ENCODE measurements at places on chromosomes 4 and X. TPM values are rescaled to one million over a fixed set of nuclear protein-coding genes. Genes with fewer than 3 reads are reported as not detected.

Gene TLR6
- total RNA-seq, result 5.0 TPM

Gene FRMPD4
- total RNA-seq, result 0.37 TPM

Gene CLCN3
- 29.9 TPM for total RNA-seq

Gene IL2RG
- total RNA-seq, result 12.7 TPM

Gene GPR34
- 24.7 TPM for total RNA-seq

Gene PF4V1
- not detected for total RNA-seq

Gene FGB
- not detected for total RNA-seq

Gene MAOA
- total RNA-seq, result 250 TPM

DNA sequence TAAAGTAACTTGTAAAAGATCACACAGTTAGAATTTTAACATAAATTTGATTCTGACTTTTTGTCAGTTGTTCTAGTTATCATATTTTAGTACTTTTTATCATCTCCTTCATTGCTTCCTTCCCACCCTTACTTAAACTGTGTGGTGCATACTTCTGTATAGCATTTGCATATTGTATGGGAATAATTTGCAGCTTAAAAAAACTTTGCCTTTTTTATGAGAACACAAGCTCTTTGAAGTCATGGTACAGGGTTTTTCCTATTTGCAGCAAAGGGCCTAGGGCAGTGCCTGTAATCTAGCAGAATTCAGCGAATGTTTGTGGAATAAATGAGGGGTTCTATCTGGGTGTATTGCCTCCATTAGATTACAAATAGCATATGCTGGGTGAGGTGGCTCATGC lies 41.6 kb downstream of the SYNPO2 start:
- no peak for DNase-seq

GRCh38 chrX:140091125-140091886 lies 126.0 kb upstream of the CXorf66 start:
- no peak for DNase-seq

DNA sequence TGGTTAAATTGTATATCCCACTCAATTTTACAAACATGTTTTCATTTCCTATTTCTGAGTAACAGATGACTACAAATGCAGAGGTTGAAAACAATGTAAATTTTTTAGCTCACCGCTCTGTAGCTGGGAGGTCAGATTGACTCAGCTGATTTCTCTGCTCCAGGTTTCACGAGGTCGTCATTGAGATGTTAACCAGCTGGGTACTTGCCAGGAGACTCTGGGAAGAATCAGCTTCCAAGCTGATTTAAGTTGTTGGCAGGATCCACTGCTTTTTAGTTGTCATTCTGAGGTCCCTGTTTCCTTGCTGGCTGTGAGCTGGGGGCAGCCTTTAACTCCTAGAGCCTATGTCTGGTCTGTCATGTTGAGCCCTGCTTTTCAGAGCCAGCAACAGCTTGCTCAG lies 864.3 kb upstream of the AGA start:
- no peak for DNase-seq

- DNase-seq, result no peak
Observed at GRCh38 chrX:12241026-12241425, 102.8 kb downstream of the FRMPD4 start.

GRCh38 chr4:158858410-158859199 lies 89.8 kb downstream of the FNIP2 start:
- no peak for DNase-seq

DNA sequence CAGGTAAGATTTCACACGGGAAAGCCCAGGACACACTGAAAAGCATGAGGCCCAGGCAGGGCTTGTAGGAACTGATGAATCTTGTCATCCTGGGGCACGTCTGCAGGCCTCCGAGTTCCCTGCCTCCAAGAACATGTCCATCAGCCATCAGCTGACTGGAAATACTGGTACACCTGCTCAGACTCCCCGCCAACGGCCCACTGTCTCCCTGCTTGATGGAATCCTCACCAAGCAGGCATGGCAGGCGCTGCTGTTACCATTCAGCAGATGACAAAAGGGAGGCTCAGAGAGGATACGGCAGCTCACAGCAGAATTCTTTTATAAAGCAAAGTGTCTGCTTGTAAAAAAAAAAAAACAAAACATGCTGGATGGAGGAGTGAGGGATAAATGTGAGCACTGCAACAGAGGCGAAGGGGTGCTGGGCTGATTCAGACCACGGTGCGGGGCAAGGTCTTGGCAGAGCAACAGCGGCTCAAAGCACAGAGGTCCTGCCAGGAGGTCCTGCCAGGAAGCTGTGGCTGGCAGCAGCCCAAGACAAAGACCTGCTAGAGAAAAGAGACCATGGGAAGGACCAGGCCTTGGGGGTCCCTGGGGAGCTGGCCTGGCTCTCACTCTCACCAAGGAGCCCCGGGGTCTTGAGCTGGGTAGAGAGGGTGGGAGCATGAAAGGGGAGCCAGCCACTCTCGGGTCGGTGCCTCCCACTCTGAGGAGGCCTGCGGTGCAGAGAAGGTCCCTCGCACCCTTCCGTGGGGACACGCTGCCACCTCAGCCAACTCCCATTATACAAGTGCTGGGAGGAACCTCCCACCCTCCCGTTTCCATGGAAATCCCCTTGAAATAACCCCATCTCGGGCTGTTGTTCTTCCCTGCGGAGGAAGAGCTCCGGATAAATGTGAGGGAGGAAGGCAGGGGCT lies 25.6 kb downstream of the PPP2R2C start:
- no peak for DNase-seq

GRCh38 chr4:131974730-131975129 lies 1174.4 kb upstream of the PCDH10 start:
- no peak for DNase-seq

DNA sequence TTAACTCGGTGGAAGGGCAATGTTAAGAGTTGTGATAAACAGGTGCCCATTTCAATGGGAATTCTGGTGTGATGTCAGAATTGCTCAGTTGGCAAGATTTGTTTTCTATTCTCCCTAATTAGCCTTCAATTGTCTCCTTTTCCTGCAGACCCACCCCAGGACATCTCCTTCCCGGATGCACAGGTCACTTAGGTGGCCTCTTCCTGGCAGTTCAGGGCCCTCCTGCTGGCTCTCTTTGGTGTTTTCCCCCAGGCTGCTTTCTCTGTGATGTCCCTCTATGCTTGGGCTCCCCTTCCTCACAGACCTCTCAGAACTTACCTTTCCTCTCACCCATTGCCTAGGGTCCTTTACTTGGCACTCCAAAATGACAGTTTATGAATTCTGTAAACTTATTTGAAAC lies 126.3 kb downstream of the GPAT3 start:
- DNase-seq, result no peak

DNA sequence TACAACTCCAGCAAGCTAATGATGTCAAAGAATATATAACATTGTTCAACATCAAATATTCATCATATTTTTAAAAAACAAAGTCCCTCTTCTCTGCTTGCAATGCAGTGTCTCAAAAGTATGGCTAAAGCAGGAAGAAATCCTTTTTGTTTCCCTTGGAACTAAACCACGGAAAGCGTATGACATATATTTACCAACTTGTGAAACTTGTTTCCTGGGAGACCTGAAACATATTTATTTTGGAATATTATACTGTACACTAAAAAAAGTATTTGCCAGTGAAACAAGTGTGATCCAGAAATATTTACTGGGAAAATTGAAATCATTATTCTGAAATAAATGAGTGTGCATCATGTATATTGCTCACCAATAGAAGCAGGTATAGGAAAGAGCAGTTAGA lies 156.0 kb upstream of the ANKRD50 start:
- DNase-seq, result no peak

DNA sequence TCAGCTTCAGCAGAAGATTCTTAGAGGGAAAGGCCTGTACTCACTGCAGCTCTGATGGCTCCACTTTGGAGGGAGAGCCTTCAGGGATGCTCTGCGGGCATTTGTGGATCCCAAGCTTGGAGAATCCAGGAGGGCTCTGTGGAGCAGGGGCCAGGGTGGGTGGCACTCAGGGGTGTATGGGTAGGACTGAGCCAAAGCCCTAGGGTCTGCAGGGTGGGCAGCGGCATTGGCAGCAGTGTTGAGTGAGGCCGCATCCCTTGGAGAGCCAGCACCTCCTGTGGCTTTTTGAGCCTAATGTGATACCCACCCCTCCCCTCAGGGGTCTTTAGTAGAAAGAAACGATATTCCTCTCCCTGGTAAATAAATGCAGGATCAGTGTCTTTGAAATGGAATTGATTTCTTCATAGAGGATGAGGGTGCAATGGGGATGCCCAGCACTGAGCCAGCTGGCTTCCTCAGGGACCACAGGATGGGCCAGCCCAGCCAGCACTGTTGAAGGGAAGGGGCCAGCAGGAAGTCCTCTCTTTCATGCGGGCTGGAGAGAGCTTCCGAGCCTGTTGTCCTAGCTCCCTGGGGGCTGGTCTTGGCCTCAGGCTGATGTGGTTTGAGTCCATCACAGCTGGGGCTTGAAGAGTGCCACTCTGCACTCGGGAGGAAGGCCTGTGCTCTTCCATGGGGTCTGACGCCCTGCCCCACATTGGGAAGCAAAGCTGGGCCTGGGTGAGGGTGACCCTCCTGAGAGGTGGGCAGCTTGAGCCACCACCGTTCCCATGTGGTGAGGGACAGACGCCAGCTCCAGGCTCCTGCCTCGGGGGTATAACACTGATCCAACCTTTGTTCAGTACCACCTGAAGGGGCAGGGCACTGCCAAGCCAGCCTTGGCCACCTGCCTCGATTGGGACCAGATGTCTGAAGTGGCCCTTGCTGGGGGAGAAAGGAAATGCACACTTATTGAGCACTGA lies 49.5 kb downstream of the PSAPL1 start:
- DNase-seq, result no peak

DNA sequence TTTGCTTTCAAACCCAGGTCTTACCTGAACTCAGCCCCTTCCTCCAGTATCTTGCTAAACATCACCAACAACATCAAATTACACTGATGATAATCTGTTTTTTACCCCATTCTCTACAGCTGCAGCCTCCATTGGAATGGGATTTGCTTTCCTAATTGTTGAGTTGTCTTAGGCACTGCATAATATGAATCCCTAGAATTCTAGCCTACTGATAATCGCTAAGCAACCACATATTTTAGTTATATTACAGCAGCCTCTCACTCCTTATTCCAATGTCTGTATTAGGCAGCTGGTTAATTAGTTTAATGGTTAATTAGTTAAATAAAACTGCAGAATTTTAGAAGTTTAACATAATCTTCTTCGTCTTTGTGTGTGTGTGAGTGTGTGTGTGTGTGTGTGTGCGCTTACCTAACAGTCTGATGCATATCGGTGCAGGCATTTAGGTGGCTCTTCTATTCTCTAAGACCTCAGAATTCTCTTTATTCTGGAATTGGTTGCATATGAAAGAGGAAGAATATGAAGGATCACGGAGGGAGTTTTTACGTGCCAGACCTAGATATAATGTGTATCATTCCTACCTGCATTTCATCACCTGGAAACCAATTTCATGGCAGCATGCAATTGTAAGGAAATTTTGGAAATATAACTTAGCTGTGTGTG lies 5.3 kb upstream of the COMMD8 start:
- DNase-seq, result no peak

GRCh38 chr4:87042221-87042620 lies 107.4 kb downstream of the AFF1 start:
- DNase-seq, result no peak

DNA sequence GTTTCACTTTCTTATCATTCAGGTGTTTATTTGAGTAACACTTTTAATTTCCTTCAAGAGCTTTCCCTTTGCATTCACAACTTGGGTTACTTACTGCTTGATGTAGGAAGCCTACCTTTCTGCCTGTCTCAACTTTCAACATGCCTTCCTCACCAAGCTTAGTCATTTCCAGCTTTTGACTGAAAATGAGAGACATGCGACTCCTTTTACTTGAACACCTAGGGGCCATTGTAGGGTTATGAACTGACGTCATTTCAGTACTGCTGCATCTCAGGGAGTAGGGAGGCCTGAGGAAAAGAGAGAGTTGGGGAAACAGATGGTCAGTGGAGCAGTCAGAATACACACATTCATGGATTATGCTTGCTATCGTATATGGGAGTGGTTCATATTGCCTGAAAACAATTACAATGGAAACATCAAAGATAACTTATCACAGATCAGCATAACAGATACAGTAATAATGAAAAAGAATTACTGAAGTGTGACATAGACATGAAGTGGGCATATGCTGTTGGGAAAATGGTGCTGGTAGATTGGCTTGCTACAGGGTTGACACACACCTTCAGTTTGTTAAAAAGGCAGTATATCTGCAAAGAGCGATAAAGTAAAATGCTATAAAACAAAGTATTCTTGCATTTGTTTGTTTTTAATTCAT lies 25.7 kb downstream of the USP53 start:
- no peak for DNase-seq

GRCh38 chr4:66182636-66183035 lies 512.3 kb upstream of the EPHA5 start:
- no peak for DNase-seq

DNA sequence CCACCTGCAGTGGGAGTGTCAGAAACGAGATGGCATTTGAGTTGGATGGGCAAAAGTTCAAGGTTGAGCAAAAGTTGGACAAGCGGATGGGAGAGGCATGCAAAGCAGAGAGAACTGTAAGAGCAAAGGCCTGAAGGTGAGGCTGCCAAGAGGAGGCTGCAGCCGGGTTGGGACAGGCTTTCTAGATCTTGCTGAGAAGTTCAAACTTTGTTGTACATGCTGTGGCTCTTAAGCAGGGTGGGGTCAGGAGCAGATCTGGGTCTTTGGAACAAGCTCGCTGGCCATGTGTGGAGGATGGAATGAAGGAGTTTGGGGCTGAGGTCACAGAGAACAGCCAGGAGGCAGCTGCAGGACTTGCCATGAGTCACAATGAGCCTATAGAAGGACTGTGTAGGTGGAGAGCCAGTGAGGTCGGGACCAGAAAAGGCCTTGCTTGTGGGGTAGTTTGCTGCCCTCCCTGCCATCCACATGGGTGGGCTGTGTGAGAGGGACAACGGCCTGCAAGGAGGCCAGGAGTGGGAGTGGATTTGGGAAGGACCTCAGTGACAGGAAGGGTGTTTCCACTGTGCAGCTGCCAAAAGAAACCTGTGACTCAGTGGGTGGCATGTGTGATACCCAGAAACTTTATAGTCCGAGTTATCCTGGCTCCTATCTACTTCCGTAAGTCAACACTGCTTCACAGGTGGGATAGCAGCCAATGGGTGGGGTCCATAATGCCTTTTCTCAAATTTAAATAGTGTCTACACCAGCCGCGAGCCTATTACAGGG lies 210.4 kb downstream of the MID1IP1 start:
- DNase-seq, result no peak

DNA sequence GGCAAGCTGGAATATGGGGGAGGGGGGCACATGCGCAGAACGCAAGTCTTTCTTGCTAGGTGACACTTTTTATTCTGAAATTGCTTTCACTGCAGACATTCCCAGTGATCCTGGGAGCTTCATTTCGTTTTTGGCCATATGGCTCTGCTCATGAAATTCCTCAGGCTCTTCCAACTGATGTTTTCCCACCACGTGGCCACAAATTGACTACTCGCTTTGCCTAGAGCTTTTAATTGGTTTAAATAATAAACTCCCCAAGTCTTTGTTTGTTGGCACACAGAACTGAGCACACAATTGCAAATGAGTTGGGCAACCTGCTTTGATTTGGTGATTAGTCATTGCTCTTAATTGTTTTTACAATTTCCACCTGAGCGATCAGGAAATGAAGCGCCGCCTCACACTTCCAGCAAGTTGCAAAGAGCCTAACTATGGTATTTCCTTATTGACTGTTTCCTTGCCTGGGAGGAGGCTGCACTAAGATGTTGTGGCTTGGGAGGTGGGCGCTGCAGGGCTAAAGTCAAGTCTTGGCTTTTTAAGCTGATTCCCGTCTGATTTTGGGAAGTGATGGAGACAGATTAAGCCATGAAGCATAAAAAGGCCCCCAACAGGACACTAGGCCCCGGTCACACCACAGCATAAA lies 282.5 kb downstream of the ZIC3 start:
- DNase-seq, result no peak

Data from omental fat pad (tissue), 4 donors.